Activated naive CD8-positive, alpha-beta T cell treated with anti-CD3 and anti-CD28 coated beads, Interleukin-2, amount 50 U/mL, for 16 hours (primary cell): ENCODE measurements at places on chromosomes 5 and 9.

GRCh38 chr9:95435074-95435728, 81.6 kb downstream of the PTCH1 start:
- DNase-seq = no peak

GRCh38 chr5:115415143-115415491, 118.7 kb upstream of the CCDC112 start:
- no peak for DNase-seq

DNA sequence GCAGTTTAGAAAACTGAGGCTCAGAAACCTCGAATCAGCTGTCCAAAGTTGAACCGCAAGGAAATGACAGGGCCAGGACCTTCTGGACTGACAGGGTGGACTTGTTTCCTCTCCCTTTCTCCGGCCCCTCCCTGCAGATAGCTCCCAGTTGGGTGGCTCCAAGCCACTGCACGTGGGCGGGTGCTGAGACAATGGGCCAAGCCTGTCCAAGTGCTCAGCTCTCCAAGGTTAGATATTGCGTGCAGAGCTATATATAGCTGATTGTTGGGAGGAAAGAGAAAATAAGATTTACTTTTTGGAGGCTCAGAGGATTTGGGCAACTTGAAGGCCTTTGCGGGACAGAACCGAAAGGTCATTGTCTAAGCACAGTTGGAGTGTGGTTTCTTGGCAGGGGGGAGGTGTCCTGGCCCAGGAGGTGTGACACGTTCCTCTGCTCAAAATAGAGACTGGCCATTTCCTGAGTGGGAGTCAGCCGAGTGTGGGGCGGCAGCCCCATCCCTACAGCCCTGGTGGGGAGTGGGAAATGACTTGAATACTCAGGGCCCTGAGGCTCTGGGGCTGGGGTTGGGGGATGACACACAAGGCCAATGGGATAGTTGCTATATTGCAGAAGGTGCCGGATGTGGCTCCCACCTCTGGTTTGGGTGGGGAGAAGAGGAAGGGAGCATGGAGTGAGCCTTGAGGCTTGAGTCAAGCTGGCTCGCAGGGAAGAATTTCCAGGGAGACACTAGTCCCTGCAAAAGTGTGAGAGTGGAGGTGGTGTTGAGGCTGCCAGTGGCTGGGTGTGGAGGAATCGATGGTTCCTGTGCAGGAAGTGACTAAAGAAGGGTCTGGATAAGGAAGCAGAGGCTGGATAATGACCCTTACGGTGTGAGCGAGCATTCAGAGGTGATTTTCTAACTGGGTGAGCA, 44.4 kb upstream of the SMAD5 start:
- DNase-seq = no peak

- DNase-seq = no peak
Observed at GRCh38 chr9:87886210-87886932, 3.7 kb downstream of the SPATA31E1 start.

DNA sequence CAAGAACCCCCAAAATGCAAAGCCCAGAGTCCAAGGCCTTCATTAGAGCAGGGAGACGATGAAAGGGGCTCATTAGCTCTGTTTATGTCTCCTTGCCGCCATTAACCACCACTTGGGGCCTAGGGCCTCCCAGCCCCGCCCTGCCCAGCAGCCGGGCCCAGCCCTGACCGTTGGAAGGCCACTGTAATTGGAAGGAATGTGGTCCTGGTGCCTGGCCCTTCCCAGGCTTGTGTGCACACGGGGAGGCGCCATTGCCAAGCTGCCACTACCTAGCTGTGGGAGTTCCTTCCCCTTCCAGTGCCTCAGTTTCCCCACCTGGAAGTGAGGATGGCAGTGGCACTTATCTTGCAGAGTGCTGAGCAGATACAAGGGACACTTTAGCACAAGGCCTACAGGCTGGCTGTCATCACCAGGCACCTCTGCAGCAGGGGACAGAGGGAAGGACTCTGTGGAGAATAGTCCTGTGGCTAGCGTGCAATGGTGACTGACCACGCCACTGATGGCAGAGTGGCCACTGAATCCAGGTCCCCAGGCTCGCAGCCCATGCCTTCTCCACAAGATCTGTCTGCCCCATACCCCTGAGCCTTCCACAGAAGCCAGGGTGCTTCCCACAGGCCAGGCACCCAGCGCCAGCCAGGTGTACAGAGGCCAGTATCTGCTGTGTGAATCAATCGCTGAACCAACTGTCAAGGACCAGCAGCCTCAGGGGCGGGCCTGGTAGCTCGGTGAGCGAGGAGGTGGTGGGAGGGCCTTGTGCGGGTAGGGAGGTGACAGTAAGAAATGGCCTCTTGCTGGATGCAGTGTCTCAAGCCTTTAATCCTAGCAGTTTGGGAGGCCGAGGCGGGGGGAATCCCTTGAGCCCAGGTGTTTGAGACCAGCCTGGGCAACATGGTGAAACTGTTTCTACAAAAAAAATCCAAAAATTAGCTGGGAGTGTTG, 20.8 kb downstream of the GBGT1 start:
- no peak for DNase-seq

GRCh38 chr5:120252839-120253238, 211.3 kb upstream of the PRR16 start:
- no peak for DNase-seq

- DNase-seq = no peak
Observed at GRCh38 chr5:168844016-168844921, 265.1 kb upstream of the PANK3 start.

GRCh38 chr9:9951556-9952160, 661.1 kb downstream of the PTPRD start:
- DNase-seq = no peak

DNA sequence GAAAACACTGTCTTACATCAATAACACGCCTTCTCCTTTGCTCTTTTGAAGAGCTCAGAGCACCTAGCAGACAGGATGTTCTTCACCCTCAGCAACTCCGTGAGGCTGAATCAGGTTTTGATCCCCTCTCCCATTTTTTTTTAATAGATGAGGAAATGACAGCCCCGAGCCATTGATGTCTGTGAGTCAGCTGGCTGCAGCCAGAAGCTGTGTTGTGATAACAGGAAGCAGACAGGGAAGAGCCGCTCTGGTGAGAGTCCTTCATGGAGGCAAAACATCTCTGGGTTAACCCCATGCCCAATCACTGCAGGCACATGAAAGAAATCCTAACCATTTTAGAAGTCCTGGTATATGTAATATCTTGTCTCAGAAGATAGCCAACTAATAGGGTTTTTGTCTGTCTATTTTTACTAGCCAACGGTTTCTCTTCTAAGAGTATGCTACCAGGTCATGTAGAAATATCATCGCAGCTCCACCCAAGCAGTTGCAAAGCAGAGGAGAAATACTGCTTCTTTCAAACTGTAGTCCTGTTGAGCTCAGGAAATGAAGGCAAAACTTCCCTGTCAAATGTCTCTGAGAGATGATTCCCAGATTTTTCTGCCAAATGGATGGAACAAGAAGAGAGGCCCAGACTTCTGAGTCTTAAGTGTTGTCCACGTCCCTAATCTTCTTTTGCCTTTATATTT, 568.9 kb downstream of the CCDC171 start:
- DNase-seq = no peak

GRCh38 chr9:93730648-93731047, 154.3 kb downstream of the PHF2 start:
- DNase-seq = no peak

DNA sequence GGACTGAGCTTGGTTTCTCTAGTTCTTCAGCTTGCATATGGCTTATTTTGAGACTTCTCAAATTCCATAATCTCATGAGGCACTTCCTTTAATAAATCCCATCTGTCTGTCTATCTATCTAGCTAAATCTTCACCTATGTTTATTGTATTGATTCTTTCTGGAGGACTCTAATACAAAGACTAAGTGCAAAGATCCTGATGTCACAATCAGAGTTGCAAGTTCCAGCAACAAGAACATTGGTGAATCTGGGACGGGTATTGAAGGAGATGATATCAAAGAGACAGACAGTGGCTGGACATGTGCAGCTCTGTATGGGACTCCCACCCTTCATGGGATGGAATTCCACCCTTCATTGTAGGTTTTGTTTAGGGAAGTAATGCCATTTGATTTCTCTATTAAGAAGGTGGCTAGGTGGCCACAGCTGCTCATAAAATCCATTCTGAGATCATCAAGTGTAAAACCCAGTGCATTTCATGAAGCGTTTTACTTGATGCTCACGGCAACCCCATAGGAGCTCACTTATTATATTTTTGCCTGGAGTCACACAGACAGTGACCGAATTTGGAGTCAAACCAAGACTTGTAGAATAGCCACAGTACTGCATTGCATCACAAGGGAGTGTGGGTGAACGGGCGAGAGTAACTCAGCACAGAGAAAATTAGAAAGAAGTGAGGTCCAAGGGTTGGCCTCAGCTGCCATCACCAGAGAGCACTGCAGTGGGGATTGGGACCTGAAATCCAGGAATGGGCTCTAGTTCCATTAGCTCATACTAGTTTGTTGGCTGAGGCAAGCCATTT, 24.9 kb downstream of the TAS2R1 start:
- no peak for DNase-seq

DNA sequence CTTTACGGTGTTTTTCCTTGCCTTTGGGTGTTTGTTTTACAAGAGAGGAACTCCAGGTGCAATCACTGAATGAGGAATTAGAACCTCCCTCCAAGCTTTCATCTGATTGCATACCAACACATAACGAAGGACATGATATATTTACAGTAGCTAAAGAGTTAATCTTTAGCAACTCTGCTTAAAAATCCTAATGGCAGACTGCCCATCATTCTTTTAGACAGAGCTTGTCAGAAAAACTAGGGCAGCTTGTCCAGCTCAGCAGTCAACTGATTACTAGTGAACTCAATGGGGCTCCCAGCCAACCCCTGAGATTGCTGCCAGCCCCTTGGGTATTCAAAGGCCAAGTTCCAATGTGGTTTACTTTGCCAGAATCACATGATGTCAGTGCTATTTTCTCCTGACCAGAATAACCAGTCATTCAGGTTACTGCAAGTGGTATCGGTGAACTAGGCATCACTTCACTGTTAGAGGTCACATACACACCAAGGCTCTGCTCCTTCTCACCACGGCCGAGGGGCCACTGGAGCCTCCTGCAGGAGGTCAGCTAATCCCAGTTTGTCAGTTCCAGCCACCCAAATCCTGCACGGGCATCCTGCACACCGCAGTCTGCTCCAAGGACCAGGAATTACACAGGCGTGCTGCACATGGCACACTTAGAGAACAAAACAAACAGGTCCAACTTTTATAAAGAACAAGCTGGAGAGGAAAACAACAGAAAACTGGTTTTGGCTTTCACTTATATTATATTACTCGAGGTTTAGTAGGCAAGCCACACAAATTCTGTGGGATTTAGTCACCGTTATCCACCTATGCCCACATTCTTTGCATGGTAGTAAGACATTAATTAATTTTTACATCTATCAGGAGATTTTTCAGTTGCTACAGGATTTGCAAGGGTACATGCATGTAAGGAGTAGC, 62.5 kb downstream of the NFIB start:
- DNase-seq = no peak

GRCh38 chr5:175836737-175837136, 34.6 kb upstream of the CPLX2 start:
- no peak for DNase-seq

DNA sequence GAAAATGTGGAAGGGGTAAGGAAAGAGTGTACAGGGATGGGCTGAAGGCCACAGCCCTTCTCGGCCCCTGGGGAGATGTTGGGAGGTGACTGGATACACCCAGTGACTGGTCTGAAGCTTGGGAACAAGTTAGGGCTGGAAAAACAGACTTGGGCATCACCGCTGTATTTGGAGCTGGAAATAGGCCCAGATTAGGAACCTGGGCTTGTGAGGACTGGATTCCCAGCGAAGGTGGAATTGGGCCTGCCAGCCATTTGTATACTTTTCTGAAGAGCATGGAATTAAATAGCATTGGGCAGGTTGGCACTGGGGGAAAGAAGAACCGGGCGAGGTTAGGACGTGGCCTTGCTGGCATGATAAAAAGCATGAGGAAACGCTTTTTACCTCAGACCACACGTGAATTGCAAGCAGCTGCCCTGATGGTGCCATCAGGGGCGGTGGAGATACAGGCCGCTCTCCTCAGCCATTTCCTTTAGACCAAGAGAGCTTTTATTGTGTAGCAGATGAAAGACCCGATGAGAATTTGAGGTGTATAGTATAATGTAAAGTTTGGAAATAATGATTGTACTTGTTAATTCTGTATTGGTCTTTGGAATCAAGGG, 37.8 kb downstream of the OTULIN start:
- no peak for DNase-seq

GRCh38 chr9:112780450-112781036, 30.0 kb downstream of the SNX30 start:
- DNase-seq = no peak

DNA sequence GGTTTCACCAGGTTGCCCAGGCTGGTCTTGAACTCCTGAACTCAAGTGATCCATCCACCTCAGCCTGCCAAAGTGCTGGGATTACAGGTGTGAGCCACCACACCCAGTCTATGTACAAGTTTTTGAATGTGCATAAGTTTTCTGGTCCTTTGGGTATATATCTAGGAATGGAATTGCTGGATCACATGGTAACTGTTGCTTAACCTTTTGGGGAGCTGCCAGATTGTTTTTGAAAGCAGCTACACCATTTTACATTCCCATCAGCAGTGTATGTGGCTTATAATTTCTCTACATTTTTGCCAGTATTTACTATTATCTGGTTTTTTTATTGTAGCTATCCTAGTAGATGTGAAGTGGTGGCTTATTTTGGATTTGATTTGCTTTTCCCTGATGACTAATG, 8.9 kb upstream of the LNPEP start:
- no peak for DNase-seq

DNA sequence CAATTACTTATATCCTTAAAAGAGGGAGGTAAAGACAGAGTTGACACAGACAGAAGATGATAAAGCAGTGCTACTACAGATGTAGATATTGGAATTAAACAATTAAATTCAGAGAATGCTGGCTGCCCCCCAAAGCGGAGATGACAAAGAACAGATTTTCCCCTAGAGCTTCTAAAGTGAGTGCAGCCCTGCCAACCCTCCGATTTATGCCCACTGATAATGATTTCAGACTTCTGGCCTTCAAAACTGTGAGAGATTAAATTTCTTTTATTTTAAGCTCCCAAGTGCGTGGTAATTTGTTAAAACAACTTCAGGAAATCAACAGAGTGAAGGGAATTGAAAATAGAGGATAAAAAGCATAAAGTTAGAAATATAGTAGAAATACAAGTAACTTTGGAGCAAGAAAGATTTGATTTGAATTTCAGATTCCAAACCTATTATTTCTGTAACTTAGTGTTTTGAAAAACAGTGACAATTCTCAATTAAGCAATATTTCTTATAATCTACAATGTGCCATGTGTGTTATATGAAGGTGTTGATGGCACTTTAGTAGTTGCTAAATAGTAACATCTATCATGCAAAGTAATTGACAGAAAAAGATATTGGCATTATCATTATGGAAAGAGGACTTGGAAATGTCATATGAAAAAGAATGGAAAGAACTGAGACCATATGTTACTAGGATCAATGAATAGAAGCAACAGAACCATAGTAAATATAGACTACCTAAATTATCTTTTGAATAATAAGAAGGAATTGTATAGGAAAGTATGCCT, 946.4 kb upstream of the PTPRD start:
- DNase-seq = no peak
